ENCODE measurements at places on chromosomes 4 and X.

DNA sequence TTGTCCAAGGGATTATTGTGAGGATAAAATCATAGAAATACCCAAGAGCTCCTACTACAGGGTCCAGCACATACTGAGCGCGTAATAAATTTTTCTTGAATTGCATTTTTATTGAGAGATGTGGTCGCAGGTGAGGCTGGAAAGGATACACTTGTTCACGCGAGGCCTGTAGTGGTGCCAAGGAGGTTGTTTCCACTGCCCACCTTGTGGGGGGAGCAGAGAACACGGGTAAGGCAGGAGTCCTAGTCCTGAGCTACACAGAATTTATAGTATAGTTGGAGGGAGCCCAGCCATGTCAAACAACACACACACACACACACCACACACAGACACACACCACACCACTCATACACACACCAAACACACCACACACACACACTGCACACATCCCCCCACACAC, 31.8 kb upstream of the CYP4V2 start:
- no peak for DNase-seq

GRCh38 chr4:152992027-152992426, 55.9 kb downstream of the FHDC1 start:
- no peak for DNase-seq

DNA sequence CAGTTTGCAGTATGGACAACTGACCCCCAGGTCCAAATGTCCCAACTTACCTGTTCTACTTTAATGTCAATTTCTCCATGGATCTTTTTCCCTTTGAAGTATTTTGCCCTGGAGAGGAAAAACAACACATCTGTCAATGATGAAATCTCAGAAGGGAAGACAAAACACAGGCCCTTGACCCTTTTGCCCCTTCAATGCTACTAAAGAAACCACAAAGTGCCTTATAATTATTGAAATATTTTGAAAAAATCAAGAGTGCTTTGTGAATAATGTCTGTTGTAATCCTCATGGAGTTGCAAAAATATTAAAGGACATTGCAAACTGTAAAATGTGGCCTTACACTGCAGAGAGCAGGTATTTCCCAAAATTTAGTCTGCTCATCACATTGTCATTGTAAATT, 12.6 kb downstream of the SYN1 start:
- DNase-seq = no peak

DNA sequence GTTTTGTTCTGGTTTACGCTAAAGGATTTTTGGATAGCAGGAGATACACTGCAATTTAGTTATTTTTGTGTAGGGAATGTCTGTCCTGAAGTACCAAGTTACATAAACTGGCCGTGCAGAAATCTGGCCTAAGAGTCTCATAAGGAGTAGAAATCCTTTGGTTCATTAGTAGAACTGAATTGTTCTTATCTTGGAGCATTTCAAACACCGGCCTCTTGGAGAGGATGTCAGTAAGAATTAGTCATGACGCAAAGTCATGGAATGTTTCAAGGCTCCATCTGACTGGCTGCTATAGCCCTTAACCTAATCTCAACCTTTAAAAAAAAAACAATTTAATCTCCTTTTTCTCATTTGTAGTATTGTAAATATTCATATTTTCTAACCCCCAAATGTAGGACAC, 15.2 kb downstream of the PDLIM3 start:
- DNase-seq = no peak

GRCh38 chrX:95885074-95885473, 799.6 kb upstream of the DIAPH2 start:
- DNase-seq = no peak

- no peak for DNase-seq
Measured at GRCh38 chrX:11449613-11450012, 156.4 kb downstream of the AMELX start.

DNA sequence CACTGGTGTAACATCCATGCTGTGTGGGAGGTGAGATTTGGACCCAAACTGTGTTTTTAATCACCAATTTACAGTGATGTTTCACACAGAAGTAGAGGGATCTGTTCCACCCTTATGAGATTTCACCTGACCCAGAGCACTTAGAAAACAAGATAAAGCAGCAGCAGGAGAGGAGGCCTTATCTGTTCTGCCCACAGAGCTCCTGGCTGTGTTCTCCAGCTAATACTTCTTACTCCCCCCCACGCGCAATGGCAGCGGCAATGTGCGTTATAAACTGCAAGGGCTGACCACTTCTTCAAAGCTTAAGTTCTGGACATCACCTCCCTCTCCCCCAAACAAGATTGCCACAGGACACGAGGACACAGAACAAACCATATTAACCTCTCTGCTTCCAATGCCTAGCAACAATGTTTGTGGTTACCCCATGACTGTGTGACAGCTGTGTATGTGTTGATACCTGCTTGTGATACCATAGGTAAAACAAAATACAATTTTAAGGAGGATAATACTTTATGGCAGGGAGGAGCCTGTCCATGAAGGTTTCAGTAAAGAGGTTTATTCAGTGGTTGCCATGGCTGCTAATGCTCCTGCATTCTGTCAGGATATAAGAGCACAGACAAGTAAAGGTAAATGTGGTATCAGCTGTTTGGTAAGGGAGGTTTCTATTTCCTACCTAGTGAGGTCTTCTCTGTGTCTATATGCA, 210.0 kb downstream of the SOWAHB start:
- no peak for DNase-seq

DNA sequence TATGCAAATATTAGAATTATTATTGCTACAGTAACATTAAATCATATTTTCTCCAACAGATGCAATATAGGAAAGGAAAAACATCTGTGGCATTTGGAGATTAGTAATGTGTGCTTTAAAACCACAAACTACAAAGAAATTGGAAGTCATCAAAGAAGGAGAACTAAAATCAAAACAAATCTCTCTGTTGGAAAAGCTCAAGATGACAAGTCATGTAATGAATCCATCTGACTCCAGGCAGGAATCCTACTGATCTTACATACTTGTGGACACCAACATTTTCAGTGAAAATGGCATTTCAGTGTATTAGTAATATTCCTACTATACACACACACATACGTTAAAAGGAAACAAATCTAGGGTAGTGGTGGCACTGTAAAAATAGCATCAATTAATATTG, 98.2 kb downstream of the SLC39A8 start:
- DNase-seq = no peak

GRCh38 chr4:117740736-117741135, 293.6 kb upstream of the NDST3 start:
- no peak for DNase-seq

GRCh38 chr4:37393321-37393720, 148.8 kb downstream of the NWD2 start:
- DNase-seq = no peak

GRCh38 chrX:112147206-112147605, 64.6 kb upstream of the TRPC5 start:
- no peak for DNase-seq

- DNase-seq = no peak
Measured at GRCh38 chr4:153729895-153730294, 29.9 kb downstream of the RNF175 start.

GRCh38 chr4:40699648-40700047, 50.1 kb upstream of the NSUN7 start:
- DNase-seq = no peak

DNA sequence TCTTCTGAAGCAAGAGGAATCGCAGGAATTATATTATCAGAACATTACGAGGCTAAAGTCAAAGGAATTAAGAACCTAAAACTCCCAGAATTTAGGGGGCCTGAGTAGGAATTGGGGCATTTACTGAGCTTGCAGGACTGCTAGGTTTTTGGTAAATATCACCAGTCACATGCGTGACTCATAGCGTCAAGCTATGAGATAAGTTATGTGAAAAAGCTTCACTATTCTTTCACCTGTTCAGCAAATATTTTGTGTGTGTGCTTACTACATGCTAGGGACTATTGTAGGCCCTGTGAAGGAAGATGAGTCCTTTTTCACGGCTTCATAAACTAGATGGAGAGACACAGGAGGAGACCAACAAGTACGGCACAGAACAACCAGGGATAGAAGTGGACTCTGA, 52.2 kb downstream of the MAGEA10 start:
- no peak for DNase-seq

DNA sequence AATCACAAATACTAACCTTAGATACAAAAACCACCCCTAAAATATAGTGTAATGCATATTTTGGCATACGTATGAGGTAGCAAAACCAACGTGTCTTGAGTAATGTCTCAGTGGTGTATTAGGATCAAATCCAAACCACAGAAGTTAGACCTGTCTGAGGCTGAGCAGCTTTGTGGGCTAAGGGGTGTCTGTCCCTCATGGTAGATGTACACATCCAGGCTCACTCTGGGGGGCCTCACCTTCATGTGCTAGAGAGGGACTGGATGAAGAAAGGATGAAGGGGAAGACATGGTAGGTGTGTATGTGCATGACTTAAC, 188.0 kb upstream of the TBC1D9 start:
- DNase-seq = no peak

Data from cerebellar nuclear complex (tissue), 1 donor.